ENCODE measurements at places on chromosomes 6 and 20.

DNA sequence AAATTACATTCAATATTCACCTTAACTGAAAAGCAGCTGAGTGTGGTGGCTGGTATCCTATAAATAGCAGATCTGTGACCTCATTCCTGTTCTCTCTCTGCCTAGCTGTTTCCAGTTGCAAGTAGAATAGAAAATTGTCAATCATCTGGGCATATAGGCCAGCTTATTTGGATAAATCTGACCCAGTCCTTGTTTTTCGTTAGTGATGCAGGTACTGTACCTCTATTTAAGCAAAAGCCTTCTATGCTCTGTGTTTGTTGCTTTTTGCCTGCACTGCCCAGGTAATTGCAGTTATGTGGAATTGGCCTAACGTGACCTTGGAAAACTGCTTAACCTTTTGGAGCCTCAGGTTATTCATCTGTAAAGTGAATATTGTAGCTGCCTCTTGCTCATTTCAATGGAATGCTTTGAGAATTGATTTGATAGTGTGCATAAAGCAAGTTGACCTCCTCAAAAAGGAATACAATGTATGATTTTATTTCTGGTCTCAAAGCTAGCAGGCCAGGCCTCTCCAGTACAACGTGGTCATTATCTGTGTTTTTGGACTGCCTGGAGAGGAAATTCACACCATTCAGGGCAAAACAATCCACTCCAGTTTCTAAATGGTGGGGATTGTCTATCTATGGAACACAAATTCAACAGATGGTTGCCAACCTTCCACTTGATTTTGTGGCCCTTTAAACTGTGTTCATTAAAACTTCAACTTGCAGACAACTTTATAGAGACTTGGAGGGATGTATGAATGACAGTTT is 508.7 kb upstream of the CITED2 start:
- H3K4me1 ChIP-seq, result no peaks in the 10 kb centered on the region
- H3K36me3 ChIP-seq, result no peaks in the 10 kb centered on the region
- no peak overlapping the region for H3K4me3 ChIP-seq
- peak overlapping the region; percentile 72 for H3K27ac ChIP-seq
- no peak for DNase-seq
- H3K27me3 ChIP-seq, result no peaks in the 10 kb centered on the region

GRCh38 chr6:168217880-168218537 is 101.6 kb downstream of the DACT2 start:
- H3K27ac ChIP-seq, result no peak overlapping the region
- H3K4me1 ChIP-seq, result peaks cover 8% of the 10 kb centered on the region
- no peaks in the 10 kb centered on the region for H3K27me3 ChIP-seq

DNA sequence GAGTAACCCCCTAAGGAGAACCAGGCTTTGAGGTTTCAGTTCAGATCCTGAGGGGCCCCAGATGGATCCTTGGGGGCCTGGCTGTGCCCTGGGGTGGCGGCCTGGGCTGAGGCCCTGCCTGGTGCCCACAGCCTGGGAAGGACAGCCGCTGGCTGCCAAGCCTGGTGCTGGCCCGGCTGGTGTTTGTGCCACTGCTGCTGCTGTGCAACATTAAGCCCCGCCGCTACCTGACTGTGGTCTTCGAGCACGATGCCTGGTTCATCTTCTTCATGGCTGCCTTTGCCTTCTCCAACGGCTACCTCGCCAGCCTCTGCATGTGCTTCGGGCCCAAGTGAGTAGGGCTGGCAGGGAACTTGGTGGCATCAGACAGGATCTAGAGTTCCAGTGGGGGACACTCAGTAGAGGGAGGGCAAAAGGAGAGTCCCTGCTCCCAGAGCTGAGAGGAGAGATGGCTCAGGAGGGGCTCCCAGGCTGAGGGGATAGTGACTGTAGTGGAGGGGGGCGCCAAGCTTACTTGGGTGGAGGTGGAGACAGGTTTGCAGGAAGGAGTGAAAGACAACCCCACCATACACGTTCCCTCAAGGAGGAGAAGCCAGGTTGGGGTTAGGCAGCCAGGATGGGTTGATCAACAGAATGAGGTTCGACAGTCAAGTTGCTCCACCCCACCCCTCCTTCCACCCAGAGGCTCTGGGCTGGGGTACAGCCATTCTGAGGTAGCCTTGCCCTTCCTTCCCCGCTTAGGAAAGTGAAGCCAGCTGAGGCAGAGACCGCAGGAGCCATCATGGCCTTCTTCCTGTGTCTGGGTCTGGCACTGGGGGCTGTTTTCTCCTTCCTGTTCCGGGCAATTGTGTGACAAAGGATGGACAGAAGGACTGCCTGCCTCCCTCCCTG is 9.5 kb downstream of the SLC29A1 start:
- peak overlapping the region; percentile 98 for H3K27ac ChIP-seq
- no peaks in the 10 kb centered on the region for H3K27me3 ChIP-seq
- DNase-seq, result no peak
- no peak overlapping the region for H3K4me3 ChIP-seq
- no peaks in the 10 kb centered on the region for H3K4me1 ChIP-seq

GRCh38 chr6:40256831-40257230 is 322.6 kb upstream of the MOCS1 start:
- no peak overlapping the region for H3K27ac ChIP-seq
- no peaks in the 10 kb centered on the region for H3K36me3 ChIP-seq
- no peaks in the 10 kb centered on the region for H3K27me3 ChIP-seq

- no peak overlapping the region for H3K27ac ChIP-seq
- H3K4me1 ChIP-seq, result no peaks in the 10 kb centered on the region
- H3K36me3 ChIP-seq, result no peaks in the 10 kb centered on the region
- no peak for DNase-seq
Measured at GRCh38 chr6:20511852-20512251, 22.4 kb upstream of the CDKAL1 start.

DNA sequence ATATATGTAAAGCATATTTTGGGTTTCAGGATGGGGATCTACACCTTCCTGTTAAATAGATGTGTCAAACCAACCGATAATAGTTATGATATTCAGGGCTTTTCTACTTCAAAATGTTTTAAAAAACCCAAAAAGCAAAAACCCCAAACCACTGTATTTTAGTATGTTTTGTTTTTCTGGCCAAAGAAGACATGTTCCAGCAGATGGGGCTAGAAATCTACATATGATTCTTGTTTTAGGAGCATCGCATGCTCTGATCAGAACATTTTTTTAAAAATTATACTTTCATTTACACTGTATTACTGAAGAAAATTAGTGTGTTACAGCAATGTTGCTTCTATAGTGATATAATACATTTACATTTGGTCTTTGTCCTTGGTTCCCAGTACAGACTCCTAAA is 11.0 kb downstream of the RMND1 start:
- no peaks in the 10 kb centered on the region for H3K4me1 ChIP-seq
- H3K4me3 ChIP-seq, result no peak overlapping the region
- no peaks in the 10 kb centered on the region for H3K36me3 ChIP-seq
- no peak for DNase-seq
- H3K27ac ChIP-seq, result peak overlapping the region; percentile 8

DNA sequence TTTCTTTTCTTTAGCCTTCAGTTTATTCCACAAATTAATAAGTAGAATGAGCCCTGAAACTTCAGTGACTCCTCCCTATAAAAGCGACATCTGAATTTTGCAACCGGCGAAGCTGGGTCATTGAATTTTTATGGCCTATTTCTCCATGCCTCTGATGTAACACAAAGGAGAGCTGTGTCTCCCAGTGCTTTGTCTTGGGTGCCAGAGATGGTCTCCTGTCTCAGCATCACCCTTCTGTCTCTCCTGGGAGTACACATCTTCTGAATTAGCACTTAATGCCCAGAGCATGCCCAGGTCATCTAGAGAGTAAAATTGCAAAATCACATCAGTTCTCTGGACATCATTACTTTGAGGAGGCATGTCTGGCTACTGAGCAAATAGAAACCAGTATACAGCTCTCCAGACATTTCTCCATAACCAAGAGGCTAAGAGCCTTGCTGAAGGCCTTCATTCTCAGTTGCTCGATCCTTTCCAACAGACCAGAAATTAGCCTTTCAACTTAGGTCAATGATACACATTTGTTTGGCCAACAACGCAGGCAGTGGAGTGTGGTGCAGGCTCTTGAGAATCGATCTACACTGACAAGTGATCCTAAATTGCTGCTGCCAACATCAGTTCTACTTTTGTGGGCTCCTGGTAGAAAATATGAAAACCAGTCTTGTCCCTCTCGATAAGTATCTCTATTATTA is 176.0 kb upstream of the FOXQ1 start:
- H3K36me3 ChIP-seq, result no peaks in the 10 kb centered on the region
- H3K27me3 ChIP-seq, result no peaks in the 10 kb centered on the region
- peak overlapping the region; percentile 40 for H3K27ac ChIP-seq
- H3K4me1 ChIP-seq, result no peaks in the 10 kb centered on the region

- H3K27me3 ChIP-seq, result no peaks in the 10 kb centered on the region
- no peaks in the 10 kb centered on the region for H3K4me1 ChIP-seq
- H3K4me3 ChIP-seq, result no peak overlapping the region
- no peaks in the 10 kb centered on the region for H3K36me3 ChIP-seq
- H3K27ac ChIP-seq, result no peak overlapping the region
Measured at GRCh38 chr20:39717936-39718335, 755.8 kb downstream of the DHX35 start.

GRCh38 chr6:128600397-128600951 is 80.1 kb upstream of the PTPRK start:
- peaks cover 19% of the 10 kb centered on the region for H3K4me1 ChIP-seq
- no peak overlapping the region for H3K4me3 ChIP-seq
- DNase-seq, result no peak
- H3K27ac ChIP-seq, result no peak overlapping the region
- H3K36me3 ChIP-seq, result no peaks in the 10 kb centered on the region

- H3K4me3 ChIP-seq, result no peak overlapping the region
- no peaks in the 10 kb centered on the region for H3K36me3 ChIP-seq
- H3K27me3 ChIP-seq, result no peaks in the 10 kb centered on the region
- H3K4me1 ChIP-seq, result no peaks in the 10 kb centered on the region
Measured at GRCh38 chr20:32647606-32648005, 26.1 kb downstream of the C20orf203 start.

All from right atrium auricular region (tissue), 2 donors.